Stimulated activated CD8-positive, alpha-beta memory T cell treated with anti-CD3 and anti-CD28 coated beads, Interleukin-7, amount 100 ng/mL, for 24 hours (primary cell): ENCODE measurements at places on chromosomes 12 and 14.

DNA sequence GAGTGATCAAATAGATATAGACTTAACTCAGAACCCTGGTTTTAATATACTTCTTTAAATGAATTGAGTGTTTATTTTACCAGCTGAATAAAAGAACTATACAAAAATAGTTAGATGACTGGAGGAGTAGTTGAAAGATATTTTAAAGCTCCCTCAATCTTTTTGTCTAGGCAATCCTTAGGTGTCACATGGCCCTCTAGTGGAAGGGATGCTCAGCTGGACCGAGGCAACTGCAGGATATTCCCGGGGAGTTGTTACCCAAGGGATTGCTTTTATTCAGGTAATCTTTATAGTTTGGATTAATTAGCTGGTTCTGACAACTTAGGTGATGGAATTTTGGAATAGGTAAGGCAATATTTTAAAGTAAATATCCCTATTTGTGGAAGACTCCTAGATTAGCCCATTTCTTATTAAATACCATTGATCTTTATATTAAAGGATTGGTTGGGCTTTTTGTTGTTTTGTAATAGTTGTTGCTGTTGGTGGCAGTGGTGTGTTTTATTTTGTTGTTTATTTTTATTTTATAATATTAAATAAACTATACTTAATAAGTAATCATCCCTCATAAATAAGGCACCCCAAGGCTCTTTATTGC lies 57.1 kb downstream of the ZDHHC17 start:
- DNase-seq = no peak

GRCh38 chr12:118015306-118015705 lies 1.2 kb upstream of the RFC5 start:
- DNase-seq = no peak

- no peak for DNase-seq
Measured at GRCh38 chr14:24944800-24945199, 105.1 kb downstream of the STXBP6 start.

DNA sequence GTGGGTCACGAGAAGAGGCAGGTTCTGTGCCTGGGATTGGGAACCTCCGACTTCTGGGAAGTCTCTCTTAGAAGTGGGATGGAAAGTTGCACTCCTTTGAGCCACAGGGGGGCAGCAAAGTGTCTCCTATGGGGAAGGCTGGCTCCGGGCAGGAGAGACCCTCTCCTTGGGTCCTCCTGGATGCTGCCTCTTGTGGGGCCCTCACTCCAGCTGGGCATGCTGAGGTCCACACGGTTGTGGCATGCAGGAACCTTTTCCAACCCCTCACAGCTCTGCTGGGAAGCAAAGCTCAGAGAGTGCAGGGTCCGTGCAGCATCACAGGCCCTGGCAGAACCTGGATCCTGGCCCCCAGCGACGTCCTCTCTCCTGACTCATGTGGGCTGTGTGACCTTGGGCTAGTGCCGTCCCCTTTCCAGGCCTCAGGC lies 17.4 kb downstream of the SDSL start:
- DNase-seq = no peak

GRCh38 chr12:90543841-90544240 lies 411.1 kb downstream of the CCER1 start:
- no peak for DNase-seq

DNA sequence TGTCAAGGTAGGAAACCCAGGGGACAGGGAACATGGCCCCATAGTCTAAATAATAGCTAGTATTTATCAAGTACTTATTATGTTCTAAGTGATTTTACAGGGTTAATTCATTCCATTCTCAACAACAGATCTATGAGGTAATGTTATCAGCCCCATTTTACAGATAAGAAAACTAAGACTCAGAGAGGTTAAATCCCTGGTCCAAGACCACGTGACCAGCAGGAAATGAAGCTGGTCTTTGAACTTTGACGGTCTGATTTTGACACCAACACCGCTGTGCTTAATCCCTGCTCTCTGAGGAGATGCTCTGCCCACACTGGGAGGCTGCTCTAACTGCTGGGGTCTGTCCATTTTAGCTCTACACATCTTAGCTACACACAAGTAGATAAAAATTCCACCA lies 253.5 kb downstream of the SPTSSA start:
- no peak for DNase-seq

DNA sequence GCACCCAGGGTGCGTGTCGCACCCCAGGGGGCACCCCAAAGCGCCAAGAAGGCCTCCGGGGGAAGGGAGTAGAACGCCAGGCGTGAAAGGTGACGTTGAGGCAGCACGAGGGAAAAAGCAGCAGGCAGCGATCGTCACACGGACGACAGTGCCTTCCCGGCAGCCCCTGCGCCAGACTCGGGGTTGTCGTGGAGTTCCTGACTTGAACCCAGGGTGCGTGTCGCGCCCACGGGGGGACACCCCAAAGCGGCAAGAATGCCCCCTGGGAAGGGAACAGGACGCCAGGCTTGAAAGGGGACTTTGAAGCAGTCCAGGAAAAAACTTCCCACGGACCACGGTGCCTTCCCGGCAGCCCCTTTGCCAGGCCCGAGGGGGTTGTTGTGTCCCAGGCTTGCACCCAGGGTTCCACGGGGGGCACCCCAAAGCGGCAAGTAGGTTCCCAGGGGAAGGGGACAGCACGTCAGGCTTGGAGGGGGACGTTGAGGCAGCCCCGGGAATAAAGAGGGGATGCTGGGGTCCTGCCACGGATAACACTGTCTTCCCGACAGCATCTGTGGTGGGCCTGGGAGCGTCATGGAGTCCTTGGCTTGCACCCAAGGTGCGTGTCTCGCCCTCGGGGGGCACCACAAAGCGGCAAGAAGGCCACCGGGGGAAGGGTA lies 159.2 kb upstream of the ALG10B start:
- DNase-seq = no peak

- DNase-seq = no peak
Measured at GRCh38 chr14:35390577-35391387, 13.8 kb downstream of the NFKBIA start.

DNA sequence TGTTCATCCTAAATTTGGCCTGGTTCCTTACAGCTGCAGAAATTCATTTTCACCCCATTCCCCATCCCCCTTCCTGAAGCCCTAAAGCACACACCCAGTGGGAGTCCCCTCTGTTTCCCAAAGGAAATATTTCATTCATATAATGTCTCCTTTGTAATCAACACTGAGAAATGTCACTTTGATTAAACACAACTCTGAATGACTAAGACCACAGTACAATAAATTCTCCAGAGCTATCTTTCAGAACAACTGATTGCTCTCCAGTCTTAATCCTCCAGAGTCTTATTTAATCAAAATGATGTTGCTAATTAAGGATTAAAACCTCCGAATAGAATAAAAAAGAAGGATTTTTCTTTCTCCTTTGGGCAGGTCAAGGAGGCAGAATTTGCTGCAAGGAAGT lies 6.4 kb downstream of the SLC15A5 start:
- DNase-seq = no peak

GRCh38 chr12:6049992-6050391 lies 74.5 kb downstream of the VWF start:
- DNase-seq = no peak

- no peak for DNase-seq
Measured at GRCh38 chr12:77687321-77687720, 143.4 kb upstream of the NAV3 start.

- DNase-seq = no peak
Measured at GRCh38 chr14:77043984-77044485, 15.5 kb upstream of the IRF2BPL start.

DNA sequence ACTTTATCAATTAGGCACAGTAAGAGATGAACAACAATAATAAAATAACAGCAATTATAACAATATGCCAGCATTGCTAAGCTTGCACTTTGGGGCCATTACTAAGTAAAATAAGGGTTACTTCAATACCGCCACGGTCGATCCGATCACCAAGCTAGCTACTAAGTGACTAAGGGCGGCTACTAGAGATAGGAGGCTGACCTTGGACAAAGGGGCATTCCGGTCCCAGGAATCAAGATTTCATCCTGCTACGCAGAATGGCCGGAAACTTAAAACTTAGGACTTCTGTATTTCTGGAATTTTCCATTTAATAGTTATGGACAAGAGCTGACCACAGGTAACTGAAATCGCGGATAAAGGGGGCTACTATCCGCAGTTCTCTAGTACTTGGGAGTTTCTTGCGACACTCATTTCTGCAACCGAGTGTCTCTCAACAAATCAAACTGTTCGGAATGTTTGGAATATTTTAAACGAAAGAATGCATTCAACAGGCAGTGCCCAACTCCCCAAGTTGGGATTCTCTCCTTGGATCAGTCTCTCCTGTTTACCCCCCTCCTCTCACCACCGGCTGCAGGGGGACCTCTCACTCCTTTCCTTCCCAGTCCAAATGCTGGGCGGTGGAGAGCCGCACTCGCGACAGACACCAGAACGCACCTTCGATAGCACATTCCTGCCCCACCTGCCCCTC lies 650 bp downstream of the HEBP1 start:
- DNase-seq = no peak

DNA sequence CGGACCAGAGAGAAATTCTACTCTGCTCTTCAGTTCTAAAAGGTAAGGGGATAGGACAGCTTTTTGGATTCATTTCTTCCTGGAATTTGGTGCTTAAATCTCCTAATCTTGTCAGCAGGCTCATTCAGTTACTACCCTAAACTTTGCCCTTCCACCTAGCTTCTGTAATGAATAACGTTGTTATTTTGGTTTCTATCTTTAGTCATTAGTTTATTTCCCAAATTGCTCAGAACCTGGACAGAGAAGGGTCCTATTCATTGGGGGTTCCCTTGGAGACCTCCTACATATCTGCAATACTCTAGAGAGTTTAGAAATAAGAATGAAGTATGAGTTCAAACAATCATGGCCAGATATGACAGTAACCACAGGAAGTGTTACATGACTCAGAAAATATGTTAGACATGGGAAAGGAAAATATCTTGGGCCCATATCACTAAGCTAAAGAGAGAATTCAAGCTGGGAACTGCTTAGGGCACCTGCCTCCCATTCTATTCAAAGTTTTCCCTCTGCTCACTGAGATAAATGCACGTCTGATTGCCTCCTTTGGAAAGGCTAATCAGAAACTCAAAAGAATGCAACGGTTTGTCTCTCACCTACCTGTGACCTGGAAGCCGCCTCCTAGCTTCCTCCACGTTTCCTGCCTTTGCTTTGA lies 87.9 kb downstream of the GAS2L3 start:
- no peak for DNase-seq

DNA sequence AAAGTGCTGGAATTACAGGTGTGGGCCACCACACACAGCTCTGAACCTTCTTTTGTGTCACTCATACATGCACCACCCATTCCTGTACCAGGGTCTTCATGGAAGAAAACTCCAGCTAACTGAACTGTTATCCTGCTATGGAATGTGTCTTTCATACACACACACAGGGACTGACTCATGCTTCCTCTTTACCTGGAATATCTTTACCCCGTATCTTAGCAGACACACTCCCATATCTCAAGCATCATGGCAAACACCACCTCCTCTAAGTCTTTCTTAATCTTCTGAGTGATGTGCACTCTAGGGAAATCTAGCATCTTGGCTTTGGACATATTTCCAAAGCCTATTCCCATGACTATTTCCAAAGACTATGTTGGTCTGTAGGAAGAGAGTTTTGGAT lies 35.0 kb upstream of the DTX1 start:
- no peak for DNase-seq

- DNase-seq = no peak
Measured at GRCh38 chr12:132265056-132265800, 64.2 kb downstream of the GALNT9 start.

DNA sequence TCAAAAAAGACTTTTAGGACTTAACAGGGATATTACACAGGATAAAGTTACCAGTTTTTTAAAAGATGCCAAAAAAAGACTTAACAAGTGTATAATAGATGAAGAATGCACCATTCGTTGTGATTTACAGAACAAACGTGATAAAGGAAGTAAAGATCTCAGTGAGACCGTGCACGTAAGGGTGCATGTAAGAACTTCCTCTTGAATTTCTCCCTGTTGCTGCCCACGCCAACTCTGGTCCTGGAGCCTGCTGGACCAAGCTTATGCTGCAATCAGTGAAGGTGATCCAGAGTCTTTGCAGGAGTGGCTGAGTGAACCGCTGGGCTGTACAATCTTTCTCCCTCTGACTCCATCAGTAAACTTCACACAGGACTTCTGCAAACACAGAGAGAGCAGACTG lies 593.7 kb downstream of the TMEM121 start:
- no peak for DNase-seq

GRCh38 chr12:132492522-132492921 lies 2.6 kb downstream of the FBRSL1 start:
- DNase-seq = no peak

DNA sequence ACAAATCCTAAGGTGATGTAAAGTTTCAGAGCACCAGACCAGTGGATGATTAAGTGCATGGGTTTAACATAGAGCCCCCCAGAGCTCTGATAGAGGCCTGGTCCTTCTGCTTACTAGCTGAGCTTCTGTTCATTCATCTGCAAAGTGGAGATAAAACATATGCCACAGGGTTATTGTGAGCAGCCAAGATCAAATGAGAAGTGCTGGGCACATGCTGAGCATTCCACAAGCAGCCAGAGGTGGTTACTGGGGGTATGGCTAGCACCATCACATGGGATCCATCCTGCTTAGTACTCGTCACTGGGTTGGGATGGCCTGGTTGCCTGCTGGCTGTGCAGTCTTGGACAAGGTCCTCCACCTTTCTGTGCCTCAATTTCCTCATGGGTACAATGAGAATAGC lies 18.0 kb upstream of the SMUG1 start:
- no peak for DNase-seq

DNA sequence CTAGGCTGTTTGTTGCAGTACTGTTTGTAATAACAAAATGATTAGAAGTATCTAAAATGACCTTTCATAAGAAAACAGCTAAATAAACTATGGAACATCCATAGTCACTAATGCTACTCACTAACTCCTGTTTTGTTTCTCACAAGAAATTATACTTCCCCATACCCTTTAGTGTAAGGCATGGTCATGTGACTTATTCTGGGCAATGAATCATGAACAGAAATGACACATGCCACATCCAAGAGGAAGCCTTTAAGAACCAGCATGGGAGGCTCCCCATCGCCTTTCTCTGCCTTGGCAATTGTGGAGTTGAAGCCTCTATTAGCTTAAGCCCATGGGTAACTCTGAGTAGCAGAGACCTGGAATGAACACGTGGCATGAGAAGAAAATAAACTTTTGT lies 49.3 kb downstream of the KSR2 start:
- no peak for DNase-seq

DNA sequence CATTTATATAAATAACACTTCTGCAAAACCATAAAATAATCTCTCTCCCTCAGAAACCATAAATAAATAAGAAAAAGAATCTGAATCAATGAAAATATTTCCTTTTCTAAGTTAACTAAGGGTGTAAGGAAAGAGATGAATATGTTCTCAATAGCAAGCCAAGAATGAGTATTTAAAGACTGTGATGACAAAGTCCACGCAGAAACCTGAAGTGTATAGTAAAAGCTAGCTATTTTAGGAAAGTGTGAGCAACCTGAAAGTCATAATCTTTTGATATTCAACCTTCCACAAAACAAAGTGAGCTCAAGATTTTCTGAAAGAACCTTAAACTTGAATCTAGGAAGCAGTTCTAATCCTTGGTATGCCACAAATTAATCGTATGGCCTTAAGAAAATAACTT lies 15.9 kb downstream of the EIF2S3B start:
- no peak for DNase-seq

- no peak for DNase-seq
Measured at GRCh38 chr14:77187649-77188012, 6.0 kb downstream of the TMEM63C start.

GRCh38 chr14:32350020-32350419 lies 20.9 kb downstream of the AKAP6 start:
- DNase-seq = no peak

- no peak for DNase-seq
Measured at GRCh38 chr12:71981149-71981548, 42.5 kb downstream of the TPH2 start.
